ENCODE measurements at places on chromosomes 1 and 21. TPM values are rescaled to one million over a fixed set of nuclear protein-coding genes. Genes with fewer than 3 reads are reported as not detected.

DRAM2 gene
- total RNA-seq: 65.6 TPM

SLC26A9 gene
- total RNA-seq: not detected

IFNLR1 gene
- not detected for total RNA-seq

GNPAT gene
- total RNA-seq: 53.9 TPM

CFHR3 gene
- total RNA-seq: not detected

GOLT1A gene
- not detected for total RNA-seq

TMEM54 gene
- total RNA-seq: 49.7 TPM

FOXD3 gene
- not detected for total RNA-seq

ETV3L gene
- not detected for total RNA-seq

OR10J1 gene
- not detected for total RNA-seq

SPRR2F gene
- total RNA-seq: not detected

VWA1 gene
- 8.8 TPM for total RNA-seq

PRELP gene
- 10.8 TPM for total RNA-seq

TARDBP gene
- 53.5 TPM for total RNA-seq

INKA2 gene
- total RNA-seq: 6.6 TPM

CRP gene
- total RNA-seq: not detected

ECE1 gene
- 240 TPM for total RNA-seq

NBPF4 gene
- not detected for total RNA-seq

HPDL gene
- 0.86 TPM for total RNA-seq

OR2T33 gene
- total RNA-seq: not detected

OR2T11 gene
- not detected for total RNA-seq
